Skin of body (tissue), 3 donors: ENCODE measurements at places on chromosomes 11 and 22. TPM values are rescaled to one million over a fixed set of nuclear protein-coding genes. Genes with fewer than 3 reads are reported as not detected.

- no peak for DNase-seq
Observed at GRCh38 chr22:26674211-26675190, 17.1 kb downstream of the MIAT start.

GRCh38 chr11:65503949-65504673, 5.3 kb downstream of the MALAT1 start:
- DNase-seq, result peak; percentile 66

GRCh38 chr11:8704136-8704535, 21.5 kb downstream of the RPL27A start:
- no peak for DNase-seq

GRCh38 chr22:50253046-50253915, 2.2 kb upstream of the HDAC10 start:
- DNase-seq, result no peak

DNA sequence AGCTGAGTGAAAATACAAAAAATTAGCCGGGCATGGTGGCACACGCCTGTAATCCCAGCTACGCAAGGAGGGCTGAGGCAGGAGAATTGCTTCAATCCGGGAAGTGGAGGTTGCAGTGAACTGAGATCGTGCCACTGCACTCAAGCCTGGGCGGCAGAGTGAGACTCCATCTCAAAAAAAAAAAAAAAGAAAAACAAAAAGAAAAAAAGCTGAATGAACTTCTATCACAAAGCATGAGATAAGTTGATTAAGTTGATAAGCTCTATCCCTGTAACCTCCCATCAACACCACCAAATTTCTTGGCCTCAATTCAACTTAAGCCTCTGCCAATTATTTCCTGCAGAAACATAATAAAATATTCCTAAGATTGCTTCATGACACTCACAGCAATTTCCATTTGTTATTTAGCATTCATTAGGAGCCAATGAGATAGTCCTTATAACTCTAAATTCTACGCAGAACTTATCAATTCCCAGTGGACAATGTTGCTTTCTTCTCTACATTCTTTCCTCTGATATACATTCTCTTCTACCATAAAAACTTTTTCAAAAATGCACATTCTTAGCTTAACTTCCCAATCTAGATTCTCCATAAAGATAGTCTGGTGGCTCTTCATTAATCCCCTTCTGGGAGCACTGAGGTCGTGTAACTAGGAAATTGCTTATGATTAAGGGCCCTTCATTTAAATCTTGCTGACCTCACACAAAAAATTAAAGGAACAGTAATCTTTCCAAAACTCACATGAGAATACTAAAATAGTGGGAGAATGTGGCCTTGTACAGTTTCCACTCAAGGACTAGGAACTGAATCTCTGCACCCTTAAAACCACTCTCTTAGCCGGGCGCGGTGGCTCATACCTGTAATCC, 2.9 kb downstream of the AMBRA1 start:
- no peak for DNase-seq

- peak; percentile 51 for DNase-seq
Observed at GRCh38 chr11:68040101-68040956, 1.5 kb downstream of the TCIRG1 start.

- no peak for DNase-seq
Observed at GRCh38 chr22:38289583-38290082, 16.8 kb upstream of the TMEM184B start.

DNA sequence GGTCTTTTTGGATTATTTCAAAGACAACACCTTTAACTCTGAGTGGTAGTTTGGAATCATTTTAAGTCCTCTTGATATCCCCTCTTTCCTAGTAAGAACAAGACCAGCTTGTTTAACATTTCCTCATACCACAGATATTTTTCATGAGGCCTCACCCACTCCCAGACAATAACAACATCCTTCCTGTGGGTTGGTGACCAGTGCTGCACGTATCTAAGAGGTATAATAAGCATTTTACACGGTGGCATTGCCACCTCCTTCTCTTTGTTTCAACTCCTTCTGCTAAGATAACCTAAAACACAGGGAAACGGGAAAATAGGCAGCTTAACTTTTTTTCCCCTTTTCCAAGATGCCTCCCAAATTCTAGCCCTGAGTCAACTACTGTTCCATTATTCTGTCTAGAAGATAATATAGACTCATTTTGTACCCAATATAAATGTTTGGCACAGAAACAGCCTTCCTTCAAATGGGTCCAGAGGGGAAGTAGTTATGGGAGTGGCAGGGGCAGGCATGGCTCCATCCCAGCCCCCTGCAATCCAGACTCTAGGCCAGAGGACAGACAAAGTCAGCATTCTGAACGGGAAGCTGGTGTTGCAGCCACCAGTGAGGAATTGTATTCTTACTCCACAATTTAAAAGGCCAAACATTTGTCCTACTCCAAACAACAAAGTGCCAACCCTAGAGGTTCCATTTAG, 28.5 kb downstream of the MAML2 start:
- no peak for DNase-seq

ANO9 gene
- 7.3 TPM for total RNA-seq

MMP8 gene
- total RNA-seq, result 8.4 TPM

MMP1 gene
- 0.69 TPM for total RNA-seq

KCNK4 gene
- total RNA-seq, result not detected

CDC42EP1 gene
- total RNA-seq, result 8.9 TPM

ADAMTS8 gene
- total RNA-seq, result 1.8 TPM
